Left colon (tissue), 2 donors: ENCODE measurements at places on chromosomes 7 and 10.

- no peak for DNase-seq
Observed at GRCh38 chr7:121288894-121289293, 39.9 kb upstream of the WNT16 start.

DNA sequence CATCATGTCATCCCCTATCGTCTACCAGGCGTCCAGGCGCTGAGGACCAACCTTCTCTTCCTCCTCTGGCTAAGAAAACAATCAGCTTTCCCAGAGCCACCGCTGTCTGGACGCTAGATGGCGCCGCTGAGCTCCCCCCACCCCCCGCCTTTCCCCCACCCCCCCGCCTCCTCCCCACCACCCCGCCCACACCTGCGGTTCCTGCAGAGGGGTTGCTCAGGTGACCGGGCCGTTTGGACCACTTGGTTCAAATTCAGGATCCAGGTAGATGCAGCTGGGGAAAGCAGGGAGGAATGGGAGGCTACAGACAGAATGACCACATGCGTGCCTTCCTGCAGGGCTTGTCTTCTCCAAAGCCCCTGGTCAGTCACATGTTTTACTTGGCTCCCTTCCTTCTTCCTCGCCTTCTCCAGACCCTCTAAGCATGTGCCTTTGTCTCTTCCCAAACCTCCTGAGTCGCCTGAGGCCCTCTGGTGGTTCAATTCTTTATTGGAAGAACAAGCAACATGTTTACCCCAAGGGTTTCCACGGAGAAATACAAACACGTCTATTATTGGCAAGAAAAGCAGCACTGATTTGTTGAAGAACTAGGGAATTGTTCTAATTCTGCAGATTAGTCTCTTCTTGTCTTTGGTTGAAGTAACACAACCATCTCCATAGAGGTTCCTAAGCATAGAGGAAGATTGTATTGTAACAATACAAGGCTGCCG, 24.7 kb downstream of the AOC1 start:
- DNase-seq: peak; percentile 67

DNA sequence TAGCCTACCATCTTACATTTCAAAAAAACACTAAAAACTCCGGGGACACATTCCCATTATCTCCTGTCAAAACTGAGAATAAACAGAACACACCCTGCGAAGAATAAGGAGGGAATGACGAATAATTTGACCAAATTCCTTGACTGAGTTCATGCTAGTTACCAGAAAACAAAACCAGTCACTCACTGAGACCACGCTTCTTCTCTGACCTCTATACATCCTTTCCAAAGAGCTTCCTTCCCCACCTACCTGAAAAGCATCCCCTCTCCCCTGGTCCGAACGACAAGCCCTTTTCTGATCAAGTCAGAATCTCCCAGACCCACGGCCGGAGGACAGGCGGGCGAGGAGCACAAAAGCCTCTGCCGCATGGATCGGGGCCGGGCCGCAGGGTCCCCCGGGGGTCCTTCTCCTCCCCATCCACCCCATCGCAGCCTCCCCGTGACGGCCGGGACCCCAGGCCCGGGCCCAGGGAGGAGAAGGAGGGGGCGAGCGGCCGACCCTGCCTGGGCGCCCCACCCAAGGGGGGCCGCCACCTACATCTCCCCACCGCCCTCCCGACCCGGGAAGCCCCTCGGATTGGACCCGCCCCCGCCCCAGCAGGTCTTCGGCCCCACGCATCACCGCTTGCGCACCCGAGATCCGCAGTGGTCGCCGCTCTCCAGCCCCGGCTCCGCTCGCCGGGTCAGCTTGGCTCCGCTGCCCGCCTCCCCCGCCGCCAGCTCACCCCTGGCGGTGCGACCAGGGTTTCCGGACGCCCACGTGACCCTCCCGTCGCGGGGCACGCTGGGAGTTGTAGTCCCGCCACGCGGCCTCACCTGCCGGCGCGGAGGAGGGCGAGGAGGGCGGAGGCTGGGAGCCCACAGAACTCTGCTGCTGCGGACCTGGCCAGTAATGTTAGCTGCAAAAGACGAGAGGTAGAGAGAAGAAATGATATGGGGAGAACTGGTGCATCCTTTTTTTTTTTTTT, at the start of gene SLC37A3:
TSS of gene SLC37A3 (minus strand) at position 747 of the 967 bp plus-strand sequence. CDS start 16,004 bp downstream, outside the sequence.
- DNase-seq: peak; percentile 92

GRCh38 chr7:146554556-146554955, 438.0 kb downstream of the CNTNAP2 start:
- no peak for DNase-seq

DNA sequence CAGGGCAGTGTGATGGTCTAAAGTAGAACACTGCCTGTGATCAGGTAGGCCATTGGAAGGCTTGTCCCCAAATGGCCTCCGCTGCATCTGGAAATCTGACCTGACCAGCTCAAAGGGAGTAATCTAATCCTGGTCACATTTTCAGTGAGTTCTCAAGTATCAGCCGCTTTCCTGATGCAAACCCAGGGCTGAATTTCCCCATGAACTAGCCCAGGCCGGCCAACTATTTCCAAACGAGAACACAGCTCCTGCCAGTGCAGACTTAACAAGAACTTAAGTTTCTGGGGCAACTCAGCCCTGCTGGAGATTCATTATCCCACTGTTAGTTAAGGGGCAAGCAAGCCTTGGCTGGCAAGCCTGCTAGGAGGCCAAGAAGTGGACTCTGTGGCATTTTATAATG, 59.6 kb upstream of the FAM180A start:
- DNase-seq: no peak

DNA sequence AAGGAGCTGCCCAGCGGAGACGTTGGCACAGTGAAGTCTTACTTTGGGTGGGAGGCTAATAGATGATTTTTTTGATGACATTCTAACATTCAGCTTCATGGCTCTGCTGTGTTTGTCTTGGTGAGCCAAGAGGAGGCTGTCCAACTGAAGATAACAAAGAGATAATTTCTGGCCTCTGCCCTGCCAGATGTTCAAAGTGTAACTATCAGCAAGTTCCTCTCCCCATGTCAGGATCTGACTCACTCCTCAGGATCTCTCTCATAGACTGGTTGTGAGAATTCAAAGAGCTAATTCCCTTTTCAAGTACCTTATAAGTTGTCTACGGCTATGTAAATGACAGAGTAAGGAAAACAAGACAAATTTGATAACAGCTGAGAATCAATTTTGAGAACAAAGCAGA, 1340.9 kb downstream of the XPNPEP1 start:
- DNase-seq: no peak

GRCh38 chr10:78980815-78981214, 88.0 kb upstream of the ZMIZ1 start:
- DNase-seq: no peak

- DNase-seq: no peak
Observed at GRCh38 chr10:79132681-79133381, 64.1 kb downstream of the ZMIZ1 start.

DNA sequence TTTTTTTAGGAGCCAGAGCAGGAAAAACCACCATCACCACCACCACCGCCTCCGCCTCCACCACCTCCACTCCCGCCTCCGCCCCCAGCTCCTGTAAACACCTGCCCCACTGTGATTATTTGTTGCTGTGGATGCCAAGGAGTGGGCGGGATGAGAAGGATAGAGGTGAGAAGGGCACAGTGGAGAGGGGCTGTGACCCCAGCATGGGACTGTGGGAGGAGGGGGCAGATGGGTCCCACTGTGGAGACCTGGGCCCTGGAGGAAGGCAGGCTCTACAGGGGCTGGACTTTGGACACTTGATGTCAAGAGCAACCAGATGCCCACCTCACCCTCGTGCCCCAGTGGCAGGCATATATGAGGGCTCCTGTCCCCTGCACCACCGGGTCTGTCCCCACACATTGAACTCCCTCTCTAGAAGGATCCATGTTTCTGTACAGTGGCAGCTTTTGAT, 24.7 kb downstream of the ANTXRL start:
- DNase-seq: no peak

GRCh38 chr10:3693022-3693697, 91.8 kb downstream of the KLF6 start:
- DNase-seq: no peak
